ENCODE measurements at places on chromosomes 6 and 20.

GRCh38 chr6:104566411-104566810 is 293.3 kb downstream of the HACE1 start:
- DNase-seq: no peak

GRCh38 chr6:99187429-99187828 is 162.0 kb downstream of the FAXC start:
- no peak for DNase-seq

DNA sequence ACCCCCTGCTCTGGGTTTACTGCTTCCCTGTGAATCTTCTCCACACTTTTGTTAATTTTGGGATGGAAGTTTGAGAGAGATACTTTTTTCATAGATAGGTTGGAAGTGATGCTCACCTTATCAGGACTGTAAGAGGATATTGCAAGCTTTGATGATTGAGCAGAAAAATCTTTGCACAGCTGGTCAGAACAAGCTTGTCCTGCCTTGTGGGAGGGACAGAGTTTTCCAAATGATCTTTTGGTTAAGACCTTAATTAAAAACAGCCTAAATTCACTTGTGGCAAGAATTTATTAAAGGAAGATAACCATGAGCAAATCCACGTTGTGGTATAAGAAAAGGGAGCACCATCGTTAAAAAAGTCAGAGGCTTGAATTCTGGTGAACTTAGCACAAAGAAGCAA is 32.2 kb downstream of the E2F3 start:
- DNase-seq: no peak

- no peak for DNase-seq
Measured at GRCh38 chr6:42105709-42106108, 36.7 kb downstream of the C6orf132 start.

GRCh38 chr6:160756871-160757270 is 54.8 kb downstream of the PLG start:
- DNase-seq: no peak
